ENCODE measurements at places on chromosomes 2 and 18.

DNA sequence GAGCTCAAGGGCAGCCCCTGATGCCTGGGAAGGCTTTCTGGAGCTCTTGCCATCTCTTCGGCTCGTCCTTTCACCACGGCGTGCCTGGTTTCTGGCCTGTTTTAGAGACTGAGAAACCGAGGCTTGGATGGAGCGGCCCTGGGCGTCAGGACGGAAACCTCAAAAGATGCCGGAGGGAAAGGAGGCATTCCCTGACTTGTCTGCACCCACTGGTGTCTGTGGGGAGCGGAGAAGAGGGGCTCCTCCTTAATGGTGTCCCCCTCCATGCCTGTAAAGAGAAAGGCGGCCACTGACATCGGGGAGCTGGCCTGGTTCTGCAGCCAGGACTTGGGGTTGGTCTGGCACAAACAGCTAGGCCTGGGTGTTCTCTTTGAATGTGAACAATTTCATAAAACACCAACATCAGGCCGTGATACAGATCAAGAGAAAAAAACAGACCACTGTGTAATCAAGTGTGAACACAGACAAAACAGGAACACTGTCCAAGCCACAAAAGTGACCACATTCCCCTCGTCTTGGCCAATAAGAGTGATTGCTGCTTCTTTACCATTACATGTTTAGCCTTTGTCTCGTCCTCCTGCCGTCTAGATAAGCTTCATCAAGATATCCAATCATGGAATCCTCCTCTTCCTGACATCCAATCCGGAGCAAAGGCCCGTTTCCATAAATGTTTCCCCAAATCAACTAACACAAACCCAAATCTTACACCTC, 633 bp upstream of the ILKAP start:
- DNase-seq: peak; percentile 75

DNA sequence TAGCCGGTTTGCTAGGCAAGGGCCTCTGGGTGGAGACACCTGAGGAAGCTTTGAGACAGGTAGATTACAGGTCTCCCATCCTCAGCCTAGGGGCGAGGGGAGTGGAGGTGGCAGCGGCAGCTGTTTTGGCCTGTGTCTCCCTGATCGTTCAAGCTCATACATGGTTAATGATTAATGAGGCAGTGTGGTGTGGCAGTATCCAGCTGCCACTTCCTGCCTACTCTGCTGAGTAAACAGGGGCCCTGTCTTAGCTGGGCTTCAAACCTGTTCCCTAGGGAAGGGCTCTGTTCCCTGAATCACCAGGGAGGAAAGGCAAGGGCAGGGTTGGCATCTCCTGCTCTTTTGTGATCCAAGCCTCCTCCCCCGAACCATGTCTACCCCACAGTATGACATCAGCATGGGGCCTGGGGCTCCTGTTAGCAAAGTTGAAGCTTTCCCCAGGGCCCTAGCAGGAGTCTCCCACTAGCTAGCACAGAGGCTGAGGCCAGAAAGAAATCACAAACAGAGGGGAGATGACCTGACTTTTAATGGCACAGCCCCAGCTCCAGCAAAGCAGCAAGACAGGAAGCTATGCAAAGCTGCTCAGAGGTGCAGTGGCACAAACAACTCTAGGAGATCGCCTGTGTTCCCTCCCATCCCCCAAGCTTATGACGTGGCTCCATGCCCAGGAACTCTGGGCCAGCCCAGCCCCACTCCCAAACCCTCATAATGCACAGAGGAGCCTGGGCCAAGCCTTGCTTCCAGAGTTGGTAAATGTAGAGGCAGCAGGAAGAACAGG, 3.7 kb upstream of the TUBA4B start:
- DNase-seq: no peak

- DNase-seq: no peak
Observed at GRCh38 chr2:99608861-99609260, 119.0 kb upstream of the REV1 start.

DNA sequence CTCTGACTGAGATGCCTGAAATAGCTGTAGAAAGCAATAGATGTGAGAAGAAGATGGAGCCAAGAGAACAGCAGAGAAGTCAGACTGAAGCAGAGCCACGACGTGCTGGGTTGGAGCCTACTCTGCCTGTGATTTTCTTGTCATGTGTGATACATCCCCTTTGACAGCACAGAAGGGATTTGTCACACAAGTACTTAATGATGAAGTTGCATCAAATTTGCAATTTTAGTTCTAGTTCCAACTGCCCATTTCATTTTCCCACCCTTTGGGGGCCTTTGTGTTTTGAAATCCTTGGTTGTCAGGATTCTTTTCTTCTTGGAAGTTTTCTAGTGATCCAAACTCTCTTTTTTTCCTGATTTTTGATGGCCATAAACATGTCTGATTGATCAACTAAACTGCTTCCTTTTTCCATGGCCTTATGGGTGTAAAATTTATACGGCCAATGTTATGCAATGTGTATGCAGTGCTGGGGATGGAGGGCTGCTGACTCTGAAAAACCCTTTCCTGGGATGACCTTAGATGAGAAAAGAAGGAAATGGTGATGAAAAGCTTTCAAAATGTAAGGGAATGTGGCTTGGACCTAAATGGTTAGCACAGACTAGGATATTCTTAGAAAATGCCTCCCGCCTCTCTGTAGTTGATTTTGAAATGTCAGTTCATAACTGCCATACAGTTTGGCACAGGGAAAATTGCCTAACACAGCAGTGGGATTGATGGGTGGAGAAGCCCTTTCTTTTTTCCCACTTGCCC, 9.6 kb upstream of the B3GNT2 start:
- DNase-seq: no peak

- DNase-seq: no peak
Observed at GRCh38 chr2:144374163-144374661, 145.7 kb downstream of the ZEB2 start.

All from left forelimb (tissue), 1 donor.